Type B pancreatic cell (in vitro differentiated cells): ENCODE measurements at places on chromosomes 16 and 17. TPM values are rescaled to one million over a fixed set of nuclear protein-coding genes. Genes with fewer than 3 reads are reported as not detected.

DVL2 gene
- 62.8 and 93.9 TPM in 2 replicates for total RNA-seq

TBX21 gene
- not detected in 2 replicates for total RNA-seq

KRTAP17-1 gene
- total RNA-seq, result not detected in 2 replicates

KRTAP3-1 gene
- total RNA-seq, result 1.7 TPM in 1 of 2 replicates, not detected in the other

VASN gene
- 9.7 and 29.0 TPM in 2 replicates for total RNA-seq

ICAM2 gene
- total RNA-seq, result 1.2 TPM in 1 of 2 replicates, not detected in the other

ADAD2 gene
- total RNA-seq, result not detected in 2 replicates

EVPLL gene
- total RNA-seq, result not detected in 2 replicates

NRN1L gene
- 0.80 and 1.1 TPM in 2 replicates for total RNA-seq

HP gene
- total RNA-seq, result not detected in 2 replicates

MPO gene
- total RNA-seq, result not detected in 2 replicates

DNA sequence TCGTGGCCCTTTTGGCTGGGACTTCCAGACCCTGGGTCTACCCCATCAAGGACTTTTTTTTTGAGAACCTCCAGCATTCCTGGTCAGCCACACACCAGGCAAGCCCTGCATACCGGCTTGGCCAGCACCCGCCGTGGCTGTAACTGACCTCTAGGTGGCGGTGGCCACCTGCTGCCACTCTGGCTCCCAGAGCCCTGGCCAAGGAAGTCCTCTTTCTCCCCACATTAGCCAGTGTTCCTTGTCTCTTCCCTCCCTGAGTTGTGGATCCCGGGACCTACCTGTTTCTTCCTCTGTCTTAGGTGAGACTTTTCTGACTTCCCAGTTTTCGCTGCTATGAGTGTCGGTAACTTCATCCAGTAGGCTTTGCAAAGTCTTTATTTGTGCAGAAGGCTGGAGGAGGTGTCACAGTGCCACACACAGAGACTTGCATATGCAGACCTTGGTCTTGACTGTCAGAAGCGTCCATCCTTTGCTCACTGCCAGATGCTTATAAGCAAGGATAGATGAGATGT is 348.3 kb downstream of the CPPED1 start:
- H3K27ac ChIP-seq, result no peak overlapping the region
- no peak overlapping the region for H3K4me3 ChIP-seq

- H3K27ac ChIP-seq, result no peak overlapping the region
- DNase-seq, result no peak
- H3K4me1 ChIP-seq, result peaks cover 11% of the 10 kb centered on the region
- H3K27me3 ChIP-seq, result peaks cover 3% of the 10 kb centered on the region
Observed at GRCh38 chr17:74831444-74832146, 28.1 kb downstream of the GRIN2C start.

- no peak for DNase-seq
- no peak overlapping the region for H3K4me3 ChIP-seq
- H3K36me3 ChIP-seq, result no peaks in the 10 kb centered on the region
- H3K27ac ChIP-seq, result no peak overlapping the region
Observed at GRCh38 chr17:27069842-27070508, 223.9 kb upstream of the WSB1 start.

- peak overlapping the region; percentile 100 for H3K4me3 ChIP-seq
- no peaks in the 10 kb centered on the region for H3K27me3 ChIP-seq
- H3K4me1 ChIP-seq, result peaks cover 18% of the 10 kb centered on the region
- no peaks in the 10 kb centered on the region for H3K36me3 ChIP-seq
Observed at GRCh38 chr16:30921748-30922419, 1.5 kb upstream of the FBXL19 start.

DNA sequence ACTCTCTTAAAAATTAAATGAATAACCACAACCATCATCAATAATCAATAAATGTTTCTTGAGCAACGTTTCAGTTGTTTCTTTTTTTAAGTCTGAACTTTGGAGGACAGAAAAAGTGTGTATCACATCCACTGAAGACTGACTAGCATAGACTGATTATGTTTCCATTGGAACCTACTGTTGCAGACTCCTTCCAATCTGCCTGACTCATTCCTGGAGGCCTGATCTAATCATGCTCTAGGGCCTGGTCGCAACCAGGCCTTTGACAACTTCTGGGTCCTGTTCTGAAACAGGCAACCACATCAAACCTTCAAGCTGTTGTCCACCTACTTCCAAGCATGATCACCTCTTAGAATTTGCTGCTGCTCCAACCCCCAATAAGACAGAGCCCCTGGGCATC is 109.2 kb upstream of the NUDT7 start:
- no peaks in the 10 kb centered on the region for H3K36me3 ChIP-seq
- H3K27ac ChIP-seq, result no peak overlapping the region
- H3K4me1 ChIP-seq, result no peaks in the 10 kb centered on the region
- H3K27me3 ChIP-seq, result peaks cover 7% of the 10 kb centered on the region
- no peak overlapping the region for H3K4me3 ChIP-seq
- DNase-seq, result no peak

DNA sequence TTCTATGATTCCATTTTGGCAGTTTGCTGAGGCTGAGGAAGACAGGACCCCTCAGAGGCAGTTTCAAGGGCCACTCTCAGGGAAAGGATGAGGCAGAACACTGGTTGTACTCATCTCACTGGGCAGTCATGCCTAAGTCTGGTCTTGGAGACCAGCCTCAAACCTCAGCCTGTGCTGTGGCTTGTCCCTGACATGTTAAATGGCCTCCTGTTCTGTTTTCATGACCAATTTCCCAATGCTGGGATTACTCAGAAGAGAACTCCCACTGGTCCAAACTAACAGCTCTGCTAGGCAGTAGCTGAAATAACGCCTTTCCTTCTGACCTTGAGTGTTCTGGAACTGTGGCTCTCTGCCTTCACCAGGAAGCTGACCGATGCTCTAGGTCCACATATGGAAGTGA is 8.4 kb upstream of the SPDYE4 start:
- H3K4me3 ChIP-seq, result no peak overlapping the region
- H3K36me3 ChIP-seq, result no peaks in the 10 kb centered on the region
- no peak for DNase-seq
- H3K4me1 ChIP-seq, result no peaks in the 10 kb centered on the region
- H3K27ac ChIP-seq, result no peak overlapping the region
- peaks cover 3% of the 10 kb centered on the region for H3K27me3 ChIP-seq

DNA sequence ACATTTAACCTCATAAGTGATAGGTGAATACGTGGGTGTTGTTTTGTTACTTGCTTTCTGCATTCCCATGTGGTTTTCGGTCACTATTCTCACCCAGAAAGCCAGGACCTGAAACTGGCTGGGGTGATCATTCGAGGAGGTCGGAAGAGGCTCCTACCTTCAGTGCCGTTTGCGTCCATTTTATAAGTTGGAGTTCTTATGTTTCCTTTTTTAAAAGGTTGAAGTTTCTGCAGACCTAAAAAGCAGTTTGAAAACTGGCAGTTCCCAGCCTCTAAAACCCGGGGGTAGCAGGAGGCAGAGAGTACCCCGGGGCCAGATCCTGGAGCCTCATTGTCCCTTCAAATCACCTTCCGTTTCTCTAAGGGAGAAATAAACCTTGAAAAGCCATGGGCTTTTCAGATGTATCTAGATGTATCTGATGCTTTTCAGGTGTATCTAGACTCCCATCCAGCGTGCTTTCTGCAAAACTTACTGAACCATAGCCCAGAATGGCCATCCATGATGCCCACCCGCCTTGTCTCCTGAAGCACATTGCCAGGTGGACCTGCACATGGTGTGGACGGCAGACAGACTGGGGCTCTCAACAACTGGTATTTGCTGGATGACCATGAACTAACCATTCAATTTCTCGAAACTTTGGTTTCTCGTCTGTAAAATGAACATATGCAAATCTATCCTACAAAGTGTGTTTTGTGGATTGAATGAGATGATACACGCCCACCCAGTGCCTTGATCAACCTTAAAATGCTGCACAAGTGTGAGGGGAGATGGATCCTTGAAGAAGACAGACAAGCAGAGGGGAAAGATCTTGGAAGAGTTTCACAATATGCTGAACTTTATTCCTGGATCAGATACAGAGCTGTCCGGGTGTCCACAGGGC is 1.3 kb downstream of the NLRC5 start:
- DNase-seq, result no peak
- H3K4me1 ChIP-seq, result no peaks in the 10 kb centered on the region
- peak overlapping the region; percentile 92 for H3K4me3 ChIP-seq
- H3K27me3 ChIP-seq, result peaks cover 80% of the 10 kb centered on the region
- H3K36me3 ChIP-seq, result no peaks in the 10 kb centered on the region

- peaks cover 10% of the 10 kb centered on the region for H3K27me3 ChIP-seq
- no peaks in the 10 kb centered on the region for H3K36me3 ChIP-seq
- no peak overlapping the region for H3K4me3 ChIP-seq
- no peak for DNase-seq
Observed at GRCh38 chr16:57039148-57039812, 49.9 kb downstream of the NLRC5 start.

DNA sequence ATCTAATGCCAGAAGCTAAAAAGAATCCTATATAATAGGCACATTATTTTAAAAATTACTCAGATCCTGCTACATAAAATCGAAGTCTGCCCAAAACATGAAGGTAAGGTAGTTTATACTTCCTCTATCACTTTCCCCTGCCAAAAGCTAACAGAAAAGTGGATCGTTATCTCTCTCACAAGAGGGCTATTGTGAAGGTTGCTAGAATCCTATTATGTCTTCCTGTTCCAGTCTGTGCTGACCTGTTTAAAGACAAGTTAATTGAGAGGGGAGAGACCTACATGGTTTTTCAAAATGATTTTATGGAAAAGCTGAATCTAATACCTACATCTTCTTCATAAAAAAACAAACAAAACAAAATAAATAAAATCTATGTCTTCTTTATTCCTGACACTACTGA is 1410.9 kb upstream of the CDH8 start:
- peaks cover 4% of the 10 kb centered on the region for H3K4me1 ChIP-seq
- no peaks in the 10 kb centered on the region for H3K27me3 ChIP-seq
- no peak overlapping the region for H3K4me3 ChIP-seq
- H3K27ac ChIP-seq, result no peak overlapping the region
- H3K36me3 ChIP-seq, result no peaks in the 10 kb centered on the region

DNA sequence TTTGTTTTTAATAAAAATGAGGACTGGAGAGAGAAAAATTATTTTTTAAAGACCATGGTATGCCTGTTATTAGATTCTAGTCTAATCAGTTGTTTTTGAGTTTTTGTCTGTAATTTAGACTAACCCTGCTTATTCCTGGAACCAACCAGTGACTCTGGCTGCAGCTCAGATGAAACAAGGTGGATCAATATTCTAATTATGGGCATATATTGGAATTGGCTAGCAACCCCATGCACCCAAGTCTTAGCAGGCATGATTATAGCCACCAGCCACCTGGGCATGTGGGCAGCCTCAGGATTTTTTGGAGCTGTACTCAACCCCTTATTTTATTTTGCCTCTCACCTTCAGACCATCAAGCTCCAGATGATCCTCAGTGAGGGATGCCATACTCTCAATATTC is 21.6 kb upstream of the SLC6A2 start:
- H3K36me3 ChIP-seq, result no peaks in the 10 kb centered on the region
- H3K27me3 ChIP-seq, result peaks cover 11% of the 10 kb centered on the region
- no peak overlapping the region for H3K4me3 ChIP-seq
- no peak overlapping the region for H3K27ac ChIP-seq
- H3K4me1 ChIP-seq, result peaks cover 11% of the 10 kb centered on the region

DNA sequence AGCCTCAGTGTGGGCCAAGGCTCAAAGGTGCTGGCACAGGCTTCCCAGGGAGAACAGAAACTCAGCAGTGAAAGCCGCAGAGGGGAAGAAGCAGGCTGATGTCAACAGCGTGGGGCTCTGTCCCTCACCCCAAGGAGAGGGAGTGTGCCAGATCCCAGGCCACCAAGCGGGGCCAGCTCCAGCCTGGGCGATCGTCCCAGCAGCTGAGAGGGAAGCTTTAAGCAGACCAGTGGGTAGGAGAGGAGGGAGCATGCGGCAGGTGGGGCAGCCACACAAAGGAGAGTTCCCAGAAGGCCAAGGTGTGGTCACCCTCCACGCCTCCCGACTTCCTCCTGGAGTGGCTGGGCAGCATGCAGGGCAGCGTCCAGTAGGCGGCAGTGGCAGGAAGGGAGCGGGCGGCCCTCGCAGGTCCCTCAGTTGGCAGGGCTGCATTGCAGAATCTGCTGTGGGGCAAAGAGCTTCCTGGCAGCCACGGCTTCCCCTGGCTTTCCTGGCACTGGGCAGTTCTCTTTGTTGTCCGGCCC is 6.0 kb downstream of the SYNGR2 start:
- DNase-seq, result no peak
- peaks cover 6% of the 10 kb centered on the region for H3K36me3 ChIP-seq
- H3K27ac ChIP-seq, result no peak overlapping the region
- H3K4me1 ChIP-seq, result peaks cover 11% of the 10 kb centered on the region
- H3K4me3 ChIP-seq, result no peak overlapping the region
- H3K27me3 ChIP-seq, result no peaks in the 10 kb centered on the region

GRCh38 chr17:31111183-31111582 is 16.4 kb downstream of the NF1 start:
- DNase-seq, result no peak
- no peak overlapping the region for H3K4me3 ChIP-seq
- H3K4me1 ChIP-seq, result peaks cover 33% of the 10 kb centered on the region
- no peaks in the 10 kb centered on the region for H3K27me3 ChIP-seq

GRCh38 chr17:73064084-73064938 is 28.2 kb downstream of the SLC39A11 start:
- peaks cover 31% of the 10 kb centered on the region for H3K4me1 ChIP-seq
- peaks cover 7% of the 10 kb centered on the region for H3K36me3 ChIP-seq
- H3K4me3 ChIP-seq, result no peak overlapping the region
- no peaks in the 10 kb centered on the region for H3K27me3 ChIP-seq

GRCh38 chr17:3732210-3732621 is 8.5 kb downstream of the HASPIN start:
- no peak overlapping the region for H3K4me3 ChIP-seq
- H3K27ac ChIP-seq, result no peak overlapping the region
- peaks cover 20% of the 10 kb centered on the region for H3K4me1 ChIP-seq
- H3K27me3 ChIP-seq, result no peaks in the 10 kb centered on the region
- peaks cover 3% of the 10 kb centered on the region for H3K36me3 ChIP-seq

GRCh38 chr16:2611499-2611862 is 70.8 kb upstream of the KCTD5 start:
- H3K36me3 ChIP-seq, result no peaks in the 10 kb centered on the region
- H3K4me1 ChIP-seq, result no peaks in the 10 kb centered on the region
- no peak overlapping the region for H3K4me3 ChIP-seq
- no peak for DNase-seq
- H3K27ac ChIP-seq, result no peak overlapping the region
- no peaks in the 10 kb centered on the region for H3K27me3 ChIP-seq

- peaks cover 29% of the 10 kb centered on the region for H3K4me1 ChIP-seq
- no peaks in the 10 kb centered on the region for H3K36me3 ChIP-seq
- DNase-seq, result no peak
Observed at GRCh38 chr16:17370731-17371285, 100.0 kb downstream of the XYLT1 start.

GRCh38 chr17:55990332-55991006 is 162.8 kb upstream of the ANKFN1 start:
- no peak for DNase-seq
- H3K36me3 ChIP-seq, result no peaks in the 10 kb centered on the region
- peaks cover 26% of the 10 kb centered on the region for H3K27me3 ChIP-seq
- no peak overlapping the region for H3K27ac ChIP-seq
